ENCODE measurements at places on chromosomes 7 and 10. TPM values are rescaled to one million over a fixed set of nuclear protein-coding genes. Genes with fewer than 3 reads are reported as not detected.

DNA sequence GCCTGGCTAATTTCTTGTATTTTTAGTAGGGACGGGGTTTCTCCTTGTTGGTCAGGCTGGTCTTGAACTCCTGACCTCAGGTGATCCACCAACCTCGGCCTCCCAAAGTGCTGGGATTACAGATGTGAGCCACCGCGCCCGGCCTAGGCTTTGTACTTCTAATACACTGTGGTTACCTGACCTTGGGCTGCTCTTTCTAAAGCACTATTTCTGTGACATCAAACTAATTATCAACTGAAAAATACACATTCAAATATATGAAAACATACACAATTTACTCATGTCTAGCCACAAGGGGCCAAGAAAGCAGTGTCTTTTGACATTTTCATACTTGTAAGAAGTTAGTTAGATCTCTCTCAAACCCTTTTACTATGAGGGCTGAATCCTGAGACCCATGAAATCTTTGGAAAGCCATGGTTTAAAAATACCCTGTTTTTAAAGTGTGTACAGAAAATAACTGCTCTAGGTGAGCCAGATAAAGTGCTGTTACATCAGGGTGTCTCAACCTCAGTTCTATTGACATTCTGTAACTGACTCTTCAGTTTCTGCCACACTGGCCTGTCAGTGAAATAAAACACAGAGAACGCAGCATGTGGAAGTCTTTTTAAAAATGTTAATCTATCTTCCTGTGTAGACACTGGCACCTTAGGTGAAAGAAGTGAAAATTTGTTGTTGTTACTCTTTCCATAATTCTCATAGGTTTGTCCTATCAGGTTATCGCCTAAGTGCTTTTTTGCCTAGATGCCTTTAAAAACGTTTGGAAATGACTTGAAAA, 58.8 kb downstream of the CREM start:
- H3K36me3 ChIP-seq: no peaks in the 10 kb centered on the region
- no peaks in the 10 kb centered on the region for H3K27me3 ChIP-seq
- DNase-seq: no peak
- no peak overlapping the region for H3K27ac ChIP-seq

DNA sequence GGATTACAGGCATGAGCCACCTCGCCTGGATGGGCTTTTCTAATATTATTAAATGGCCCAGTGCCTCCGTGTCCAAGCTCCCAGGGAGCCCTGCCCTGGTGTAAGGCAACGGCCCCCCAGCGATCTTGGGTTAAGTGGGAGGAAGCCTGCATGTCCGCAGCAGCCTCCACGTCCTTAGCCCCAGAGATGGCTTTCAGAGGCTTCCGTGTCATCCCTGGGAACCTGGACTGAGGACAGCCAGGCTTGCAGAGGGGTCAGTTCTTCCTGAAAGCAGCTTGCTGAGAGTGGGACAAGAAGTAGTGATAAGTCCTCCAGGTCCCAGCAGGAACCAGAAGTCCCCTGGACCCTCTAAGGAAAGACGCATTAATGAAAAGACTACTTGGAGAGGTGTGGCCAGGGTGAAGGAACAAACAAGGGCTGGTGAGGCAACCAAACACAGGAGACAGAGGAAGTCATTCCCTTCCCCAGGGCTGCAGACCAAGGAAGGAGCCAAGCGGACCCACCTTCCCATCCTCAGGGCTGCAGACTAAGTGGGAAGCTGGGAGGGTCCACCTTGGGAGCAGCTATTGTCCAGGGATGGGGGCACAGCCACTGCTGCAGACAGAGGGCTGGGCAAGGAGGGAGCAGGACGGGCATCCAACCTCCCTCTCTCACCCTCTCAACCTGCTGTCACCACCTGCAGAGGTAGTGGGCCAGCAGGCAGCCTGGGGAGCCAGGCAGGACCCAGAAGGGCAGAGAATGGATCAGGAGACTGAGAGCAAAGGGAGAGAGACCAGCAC, 13.0 kb upstream of the INSIG1 start:
- peaks cover 12% of the 10 kb centered on the region for H3K27me3 ChIP-seq
- peaks cover 9% of the 10 kb centered on the region for H3K36me3 ChIP-seq
- peaks cover 19% of the 10 kb centered on the region for H3K4me1 ChIP-seq
- no peak overlapping the region for H3K27ac ChIP-seq

Gene GIMAP7
- not detected for total RNA-seq

- H3K4me1 ChIP-seq: no peaks in the 10 kb centered on the region
- no peak for DNase-seq
- no peaks in the 10 kb centered on the region for H3K36me3 ChIP-seq
- H3K27ac ChIP-seq: no peak overlapping the region
- H3K4me3 ChIP-seq: no peak overlapping the region
Observed at GRCh38 chr7:127474457-127474856, 81.9 kb upstream of the ZNF800 start.

Gene KCNMA1
- 0.59 TPM for total RNA-seq

- no peak overlapping the region for H3K4me3 ChIP-seq
- no peak for DNase-seq
- H3K4me1 ChIP-seq: peaks cover 2% of the 10 kb centered on the region
Observed at GRCh38 chr7:129208667-129209066, 16.2 kb upstream of the AHCYL2 start.

Gene SLC13A1
- not detected for total RNA-seq

DNA sequence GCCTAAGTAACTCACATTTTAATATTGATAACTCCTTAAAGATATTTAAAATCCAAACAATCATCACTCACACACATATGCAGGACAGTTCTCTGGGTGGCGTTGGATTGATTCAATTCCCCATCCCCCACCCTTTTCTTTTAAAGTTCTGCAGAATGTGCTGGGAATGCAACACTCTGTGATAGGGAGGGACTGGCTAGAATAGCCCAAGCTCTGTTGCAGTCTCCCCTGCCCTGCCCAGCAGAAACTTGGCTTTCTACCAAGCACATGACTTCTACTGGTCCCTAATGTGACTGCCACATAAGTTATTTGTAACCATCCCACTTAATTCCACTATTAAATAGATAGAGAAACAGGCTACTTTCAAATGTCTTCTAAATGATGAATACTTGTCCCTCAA, 55.2 kb downstream of the TWIST1 start:
- no peak overlapping the region for H3K4me3 ChIP-seq
- no peaks in the 10 kb centered on the region for H3K36me3 ChIP-seq
- DNase-seq: no peak
- no peak overlapping the region for H3K27ac ChIP-seq

GRCh38 chr7:15463801-15464666, 97.8 kb downstream of the AGMO start:
- H3K36me3 ChIP-seq: no peaks in the 10 kb centered on the region
- H3K27me3 ChIP-seq: no peaks in the 10 kb centered on the region
- no peak for DNase-seq
- H3K4me1 ChIP-seq: no peaks in the 10 kb centered on the region
- no peak overlapping the region for H3K27ac ChIP-seq

Gene HOXA4
- 1.0 TPM for total RNA-seq

DNA sequence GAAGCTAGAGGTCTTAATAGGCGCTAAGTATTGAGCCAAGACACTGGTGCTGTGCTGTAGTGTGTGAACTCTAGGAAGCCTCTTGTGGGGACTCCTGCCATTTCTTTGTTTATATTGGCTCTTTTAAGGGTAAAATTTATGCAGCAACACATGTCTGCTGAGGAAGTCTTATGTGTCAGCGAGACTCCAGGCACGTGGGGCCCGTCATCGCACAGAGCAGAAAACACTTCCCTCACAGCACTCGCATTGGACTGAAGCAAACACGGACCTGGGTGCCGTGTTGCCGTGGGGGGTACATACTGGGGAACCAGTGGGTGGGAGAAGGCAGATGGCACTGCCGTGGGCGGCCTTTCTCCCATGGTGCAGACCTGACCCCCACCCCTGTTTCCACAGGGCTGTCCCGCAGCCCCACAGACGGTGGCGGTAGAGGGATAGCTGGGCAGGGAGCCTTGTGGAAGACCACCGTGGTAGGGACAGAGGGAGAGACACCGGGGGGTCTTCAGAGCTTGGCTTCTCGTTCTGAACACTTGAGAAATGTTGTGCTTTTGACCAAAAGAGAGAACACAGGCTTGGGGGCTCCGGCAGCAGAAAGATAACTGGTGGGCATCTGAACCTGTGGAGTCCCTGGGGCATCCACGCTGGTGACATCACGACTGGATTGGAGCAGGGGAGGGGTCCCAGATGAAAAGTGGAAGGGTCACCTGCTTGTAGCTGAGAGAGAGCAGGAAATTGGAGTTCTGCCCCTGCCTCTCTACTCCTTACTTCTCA, 284.7 kb upstream of the SHH start:
- H3K4me1 ChIP-seq: no peaks in the 10 kb centered on the region
- H3K36me3 ChIP-seq: no peaks in the 10 kb centered on the region
- H3K27ac ChIP-seq: no peak overlapping the region
- H3K4me3 ChIP-seq: no peak overlapping the region
- no peaks in the 10 kb centered on the region for H3K27me3 ChIP-seq
- no peak for DNase-seq

DNA sequence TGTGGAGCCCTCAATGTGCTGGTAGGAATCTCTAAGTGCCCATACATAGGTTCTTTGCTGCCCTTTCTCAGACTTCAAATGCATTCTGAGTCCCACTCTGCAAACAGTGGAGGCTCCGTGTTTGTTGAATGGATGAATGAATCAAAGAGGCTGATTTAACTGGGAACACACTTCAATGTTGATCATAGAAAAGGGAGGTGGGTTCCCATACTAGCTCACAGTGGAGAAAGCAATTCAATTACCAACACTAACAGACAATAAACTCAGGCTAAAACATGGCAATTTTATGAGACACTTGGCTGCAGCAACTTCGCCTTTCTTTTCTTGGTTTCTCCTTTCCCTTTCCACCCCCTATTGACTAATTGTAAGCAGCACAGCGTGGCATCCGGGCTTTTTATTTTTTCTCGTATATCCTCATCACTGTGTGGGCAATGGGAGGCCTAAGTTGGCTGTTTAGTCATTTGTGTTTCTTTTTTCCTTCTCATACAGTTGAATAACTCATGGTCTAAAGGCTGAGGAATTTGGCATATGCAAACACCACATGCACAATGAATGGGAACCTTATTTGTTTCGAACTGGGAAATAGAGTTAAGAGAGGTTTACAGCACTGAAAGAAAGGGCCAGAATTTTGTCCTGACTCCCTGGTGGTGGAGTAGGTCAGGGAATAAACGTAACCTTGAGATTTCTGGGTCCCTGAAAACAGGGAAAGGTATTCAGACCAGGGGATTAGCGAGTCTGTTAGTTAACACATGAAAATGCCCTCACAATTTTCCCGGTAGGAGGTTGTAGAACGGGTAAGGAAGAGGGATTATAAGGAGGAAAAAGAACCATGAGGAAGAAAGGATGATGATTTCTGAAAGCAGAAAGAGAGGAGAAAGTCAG, 858.5 kb downstream of the KCNMA1 start:
- H3K36me3 ChIP-seq: no peaks in the 10 kb centered on the region
- no peaks in the 10 kb centered on the region for H3K27me3 ChIP-seq
- no peak for DNase-seq
- H3K4me3 ChIP-seq: no peak overlapping the region
- H3K27ac ChIP-seq: no peak overlapping the region

Gene LAMB1
- 240 TPM for total RNA-seq

GRCh38 chr10:34134602-34135001, 680.5 kb downstream of the PARD3 start:
- H3K27ac ChIP-seq: no peak overlapping the region
- H3K36me3 ChIP-seq: no peaks in the 10 kb centered on the region
- H3K4me3 ChIP-seq: no peak overlapping the region
- no peaks in the 10 kb centered on the region for H3K27me3 ChIP-seq
- H3K4me1 ChIP-seq: no peaks in the 10 kb centered on the region

- no peak overlapping the region for H3K27ac ChIP-seq
- H3K4me3 ChIP-seq: no peak overlapping the region
- DNase-seq: no peak
- peaks cover 15% of the 10 kb centered on the region for H3K4me1 ChIP-seq
Observed at GRCh38 chr10:95646160-95646559, 10.4 kb downstream of the ALDH18A1 start.

Gene ERVW-1
- total RNA-seq: not detected

GRCh38 chr7:108000875-108001763, 1.8 kb downstream of the LAMB1 start:
- H3K36me3 ChIP-seq: peaks cover 48% of the 10 kb centered on the region
- peaks cover 43% of the 10 kb centered on the region for H3K4me1 ChIP-seq
- no peak for DNase-seq
- H3K27ac ChIP-seq: peak overlapping the region; percentile 77
- no peaks in the 10 kb centered on the region for H3K27me3 ChIP-seq
- H3K4me3 ChIP-seq: peak overlapping the region; percentile 90

DNA sequence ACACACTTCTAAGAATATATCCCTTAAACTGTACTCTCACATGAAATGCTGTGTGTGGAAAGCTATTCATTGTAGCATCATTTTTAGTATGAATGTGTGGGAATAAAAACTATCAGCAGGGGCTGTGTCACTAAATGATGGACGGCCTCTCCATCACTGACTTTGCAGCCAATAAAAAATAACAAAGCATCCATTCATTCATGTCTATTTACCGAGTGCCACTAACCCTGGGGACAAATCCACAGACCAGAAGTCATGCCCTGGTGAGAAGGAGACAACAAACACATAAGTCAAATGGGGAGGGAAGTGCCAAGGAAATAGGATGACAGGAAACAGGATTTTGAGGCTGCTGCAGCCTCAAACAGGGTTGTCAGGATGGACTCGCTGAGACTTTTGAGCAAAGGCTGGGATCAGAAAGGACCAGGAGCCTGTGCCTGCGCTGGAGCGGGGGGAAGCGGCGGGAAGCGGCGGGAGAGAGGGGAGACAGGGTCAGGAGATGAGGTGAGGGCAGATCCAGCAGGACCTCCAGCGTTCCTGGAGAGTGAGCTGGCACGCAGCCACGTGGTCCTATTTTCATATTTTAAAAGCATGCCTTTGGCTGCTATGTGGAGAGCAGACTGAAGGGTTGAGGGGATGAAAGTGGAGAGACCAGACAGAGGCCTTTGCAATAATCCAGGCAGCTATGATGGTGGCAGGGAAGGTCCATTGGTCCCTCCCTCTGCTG, 2.2 kb upstream of the NOM1 start:
- peak overlapping the region; percentile 32 for H3K4me3 ChIP-seq
- no peak for DNase-seq
- peaks cover 18% of the 10 kb centered on the region for H3K27me3 ChIP-seq
- H3K36me3 ChIP-seq: peaks cover 34% of the 10 kb centered on the region

DNA sequence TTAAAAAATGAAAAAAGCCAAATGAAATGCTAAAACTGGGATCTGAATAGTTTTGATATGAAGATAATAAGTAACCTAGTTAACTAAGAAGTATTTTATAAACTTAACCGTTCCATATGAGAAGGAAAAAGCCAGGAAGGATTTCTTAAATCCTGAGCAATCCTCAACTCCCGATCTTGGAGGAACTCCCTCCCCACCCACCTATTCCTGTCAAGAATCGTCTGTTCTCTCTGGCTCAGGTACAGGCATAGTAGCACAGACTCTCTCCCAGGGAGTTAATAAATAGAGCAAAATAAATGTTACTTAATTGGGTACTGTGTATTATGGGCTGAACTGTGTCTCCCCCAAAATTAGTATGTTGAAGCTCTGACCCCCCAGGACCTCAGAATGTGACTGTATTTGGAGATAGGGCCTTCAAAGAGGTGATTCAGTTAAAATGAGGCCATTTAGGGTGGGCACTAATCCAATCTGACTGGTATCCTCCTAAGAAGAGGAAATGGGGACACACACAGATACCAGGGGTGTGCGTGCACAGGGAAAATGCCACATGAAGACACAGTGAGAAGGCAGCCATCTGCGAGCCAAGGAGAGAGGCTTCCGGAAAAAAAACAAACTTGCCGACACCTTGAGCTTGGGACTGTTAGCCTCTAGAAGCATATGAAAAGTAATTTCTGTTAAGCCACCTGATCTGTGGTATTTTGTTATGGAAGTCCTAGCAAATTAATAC, 28.7 kb downstream of the PUS7 start:
- H3K36me3 ChIP-seq: peaks cover 16% of the 10 kb centered on the region
- no peaks in the 10 kb centered on the region for H3K27me3 ChIP-seq
- no peak overlapping the region for H3K4me3 ChIP-seq
- H3K4me1 ChIP-seq: peaks cover 19% of the 10 kb centered on the region
- no peak for DNase-seq
- no peak overlapping the region for H3K27ac ChIP-seq

Gene ZNF248
- total RNA-seq: 10.8 TPM
